Inflammatory macrophage treated with lipopolysaccharide for 4 hours (primary cell): ENCODE measurements at places on chromosomes 5 and 9.
A peak's percentile ranks its signal among the peaks of the same experiment; 100 is the strongest.

- no peak for DNase-seq
Measured at GRCh38 chr5:125888358-125888757, 534.9 kb upstream of the GRAMD2B start.

DNA sequence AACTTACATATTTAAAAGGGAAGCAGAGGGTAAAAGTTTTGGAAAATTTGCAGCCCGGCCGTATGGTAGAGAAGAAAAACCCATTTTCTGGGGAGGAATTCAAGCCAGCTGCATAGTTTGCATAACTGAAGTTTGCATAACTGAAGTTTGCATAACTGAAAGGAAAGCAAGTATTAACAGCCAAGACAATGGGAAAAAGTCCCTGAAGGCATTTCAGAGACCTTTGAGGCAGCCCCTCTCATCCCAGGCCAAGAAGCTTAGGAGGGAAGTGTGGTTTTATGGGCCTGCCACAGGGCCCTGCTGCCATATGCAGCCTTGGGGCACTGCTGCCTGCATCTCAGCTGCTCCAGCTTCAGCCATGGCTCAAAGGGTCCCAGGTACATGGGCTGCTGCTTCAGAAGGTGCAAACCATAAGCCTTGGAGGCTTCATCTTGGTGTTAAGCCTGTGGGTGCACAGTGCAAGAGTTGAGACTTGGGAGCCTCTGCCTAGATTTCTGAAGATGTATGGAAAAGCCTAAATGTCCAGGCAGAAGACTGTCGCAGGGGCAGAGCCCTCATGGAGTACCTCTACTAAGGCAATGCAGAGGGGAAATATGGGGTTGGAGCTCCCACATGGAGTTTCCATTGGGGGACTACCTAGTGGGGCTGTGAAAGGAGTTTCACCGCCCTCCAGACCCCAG lies 36.9 kb upstream of the CXCL14 start:
- DNase-seq, result peak; percentile 12

DNA sequence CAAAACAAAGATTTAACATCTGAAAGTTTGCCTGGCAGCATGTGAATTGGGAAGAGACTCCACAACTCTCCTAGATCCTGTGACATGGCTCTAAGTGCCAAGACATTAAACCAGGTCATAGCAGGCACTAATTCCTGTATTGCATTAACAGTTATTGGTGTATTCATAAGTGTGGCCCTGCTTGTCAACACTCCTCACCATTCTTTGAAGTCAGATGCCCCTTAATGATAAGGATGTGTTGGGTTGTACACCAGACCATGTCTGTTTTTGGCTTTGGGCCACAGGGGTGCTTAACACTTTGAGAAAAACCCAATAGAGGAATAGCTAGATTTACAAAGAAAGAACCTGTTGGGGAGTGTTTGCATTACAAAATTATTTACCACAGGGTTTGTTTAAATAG lies 43.4 kb upstream of the PDE8B start:
- DNase-seq, result no peak

DNA sequence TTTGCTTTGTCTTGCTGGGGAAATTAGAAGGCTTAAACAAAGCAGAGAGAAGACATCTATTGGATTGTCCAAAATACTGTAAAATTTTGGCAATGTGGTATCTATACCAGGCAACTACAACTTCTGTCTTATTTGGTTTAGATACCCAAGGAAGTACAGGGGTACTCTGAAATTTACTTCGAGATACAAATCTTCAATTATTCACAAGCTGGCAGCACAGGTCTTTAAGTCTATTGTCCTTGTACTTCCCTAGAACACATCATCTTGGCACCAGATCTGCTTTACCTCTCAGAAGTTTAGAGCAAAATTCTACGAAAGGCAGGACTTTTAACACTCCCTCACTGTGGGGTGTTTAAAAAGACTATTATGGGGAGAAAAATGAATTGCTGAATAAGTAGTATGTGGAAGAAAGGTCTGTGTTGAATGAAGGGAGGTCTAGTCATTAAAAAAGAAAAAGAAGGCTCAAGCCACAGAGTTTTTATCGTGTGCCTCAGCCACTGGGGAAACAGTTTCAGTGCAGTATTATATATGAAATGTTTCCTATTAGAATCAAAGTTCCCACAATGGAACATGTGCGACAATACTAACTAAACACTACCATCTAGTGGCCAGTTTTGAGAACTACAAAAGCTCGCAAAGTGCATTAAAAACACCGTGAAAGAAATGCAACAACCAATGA lies 93.7 kb downstream of the PDE4D start:
- DNase-seq, result peak; percentile 52

GRCh38 chr9:87115785-87116184 lies 168.5 kb upstream of the GAS1 start:
- DNase-seq, result no peak

DNA sequence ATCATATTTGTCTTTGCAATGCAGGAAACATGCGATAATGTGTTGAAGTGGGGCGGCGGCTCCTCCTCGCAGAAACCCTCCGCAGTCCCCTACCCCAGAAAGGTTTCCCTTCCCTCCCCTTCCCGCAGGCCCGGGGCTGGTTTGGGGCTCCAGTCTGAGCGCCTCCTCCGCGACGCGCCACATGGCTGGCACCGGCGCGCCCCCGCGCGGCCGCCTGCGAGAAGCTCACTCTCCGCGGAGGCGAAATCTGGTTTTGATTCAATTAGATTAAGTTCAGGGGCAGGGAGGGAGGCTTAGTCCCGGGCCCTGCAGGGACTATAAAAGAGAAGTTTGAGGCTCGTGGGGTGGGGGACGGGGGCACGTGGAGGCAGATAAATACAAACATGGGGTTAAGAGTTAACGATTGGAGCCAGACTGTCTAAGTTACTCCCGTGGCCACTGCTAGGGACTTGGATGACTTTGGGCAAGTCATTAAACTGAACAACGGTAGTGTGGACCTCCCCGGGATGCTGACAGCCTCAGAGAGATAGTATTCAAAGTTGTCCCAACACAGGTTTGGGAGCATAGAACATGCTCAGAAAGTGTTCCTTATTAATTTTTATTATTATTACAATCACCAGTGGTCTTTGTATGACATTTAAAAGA lies 69.4 kb downstream of the MSX2 start:
- peak; percentile 37 for DNase-seq
